Tracheal epithelial cell (primary cell): ENCODE measurements at places on chromosomes 7 and 10. TPM values are rescaled to one million over a fixed set of nuclear protein-coding genes. Genes with fewer than 3 reads are reported as not detected.

Gene AGR2
- 9.2 and 279 TPM in 2 replicates for total RNA-seq

Gene CDH23
- total RNA-seq, result under 0.01 TPM in 1 of 2 replicates, not detected in the other

Gene ZNF804B
- total RNA-seq, result not detected in 2 replicates

Gene STRIP2
- total RNA-seq, result 12.3 and 12.4 TPM in 2 replicates

Gene NUTM2E
- total RNA-seq, result 0.24 TPM in 1 of 2 replicates, not detected in the other

Gene ACTL6B
- total RNA-seq, result not detected in 2 replicates

Gene CRYGN
- total RNA-seq, result not detected in 2 replicates

Gene RABGEF1
- 24.7 and 40.0 TPM in 2 replicates for total RNA-seq

Gene JAZF1
- total RNA-seq, result 1.2 and 1.5 TPM in 2 replicates
